Muscle of arm (tissue), 14 donors: ENCODE measurements at places on chromosomes 2 and 18.

- no peak for DNase-seq
These were observed 198.9 kb upstream of the SH3BP4 start for GRCh38 chr2:234752966-234753365.

GRCh38 chr18:73696698-73697097 is 450.9 kb downstream of the FBXO15 start:
- peak; percentile 7 for DNase-seq

DNA sequence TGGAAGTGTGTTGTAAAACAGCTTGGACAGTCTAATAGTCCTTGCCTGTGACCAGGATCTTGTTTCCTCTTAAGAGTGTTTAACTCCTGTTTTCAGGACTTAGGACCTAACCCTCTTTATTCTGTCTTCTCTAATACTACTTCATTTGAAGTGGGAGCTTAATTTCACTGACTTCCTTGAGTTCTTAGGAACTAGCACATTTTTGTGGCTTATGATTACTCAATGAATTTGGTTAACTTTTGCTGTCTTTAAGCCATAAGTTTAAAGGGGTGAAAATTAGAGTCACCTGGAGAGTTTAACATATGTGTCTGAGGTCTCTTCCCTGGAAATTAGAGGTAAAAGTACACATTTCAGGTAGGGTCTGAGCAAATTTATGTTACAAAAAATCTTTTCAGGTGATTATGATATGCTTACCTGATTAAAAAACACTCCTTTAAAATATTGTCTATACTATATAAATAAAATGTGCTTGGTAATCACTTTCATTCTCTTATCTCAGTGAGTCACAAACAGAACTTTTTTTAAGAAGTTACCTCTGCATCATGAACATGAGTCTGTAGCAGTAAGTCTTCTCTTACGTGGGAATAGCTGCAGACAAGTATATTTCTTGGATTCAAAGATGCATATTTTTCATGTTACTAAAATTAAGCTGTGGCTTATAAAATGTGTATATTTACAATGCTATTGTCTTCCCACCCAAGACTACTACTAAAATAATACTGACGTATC is 52.7 kb downstream of the ATP9B start:
- no peak for DNase-seq

GRCh38 chr2:8962890-8963289 is 40.6 kb downstream of the MBOAT2 start:
- DNase-seq = no peak

GRCh38 chr18:68417166-68417799 is 297.6 kb downstream of the TMX3 start:
- no peak for DNase-seq

- peak; percentile 63 for DNase-seq
These were observed 1.4 kb downstream of the RNF138 start for GRCh38 chr18:32093102-32093511.

GRCh38 chr2:78839259-78839658 is 186.2 kb upstream of the REG3G start:
- DNase-seq = no peak

DNA sequence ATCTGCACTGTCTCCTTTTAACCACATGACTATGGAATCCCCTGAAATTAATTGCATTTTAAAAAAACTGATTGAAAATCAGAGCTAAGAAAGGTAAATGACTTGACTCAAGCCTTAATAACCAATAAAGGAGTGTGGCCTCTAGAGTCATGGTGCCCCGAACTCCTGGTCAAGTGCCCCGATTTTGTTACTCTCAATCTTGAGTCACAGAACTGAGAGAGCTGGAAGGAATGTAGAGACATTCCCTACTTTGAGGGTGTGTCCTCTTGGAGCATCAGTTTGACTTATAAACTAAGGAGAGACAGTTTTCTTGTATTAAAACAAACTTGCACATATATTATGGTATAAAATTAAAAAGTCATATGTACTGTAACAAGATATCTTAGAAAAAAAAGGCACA is 2.4 kb downstream of the WDR43 start:
- no peak for DNase-seq

DNA sequence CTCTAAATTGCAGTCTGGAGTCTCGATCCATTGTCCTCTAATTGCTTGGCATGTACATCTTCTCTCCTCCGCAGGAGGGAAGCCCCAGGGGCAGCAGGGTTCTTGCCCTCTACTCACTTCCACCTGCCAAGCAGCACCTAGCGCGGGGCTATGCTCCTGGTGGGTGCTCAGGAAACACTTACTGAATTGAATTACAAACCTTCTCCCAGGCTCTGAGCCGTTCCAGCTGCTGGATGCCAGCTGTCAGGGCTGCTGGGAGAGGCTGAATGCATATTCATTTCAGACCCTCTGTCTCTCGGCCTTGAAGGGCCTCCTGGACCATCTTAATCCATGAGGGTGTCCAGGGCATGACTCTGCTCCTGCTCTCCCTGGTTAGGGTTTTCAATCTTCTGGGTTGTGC is 94.0 kb downstream of the CELF4 start:
- DNase-seq = no peak

DNA sequence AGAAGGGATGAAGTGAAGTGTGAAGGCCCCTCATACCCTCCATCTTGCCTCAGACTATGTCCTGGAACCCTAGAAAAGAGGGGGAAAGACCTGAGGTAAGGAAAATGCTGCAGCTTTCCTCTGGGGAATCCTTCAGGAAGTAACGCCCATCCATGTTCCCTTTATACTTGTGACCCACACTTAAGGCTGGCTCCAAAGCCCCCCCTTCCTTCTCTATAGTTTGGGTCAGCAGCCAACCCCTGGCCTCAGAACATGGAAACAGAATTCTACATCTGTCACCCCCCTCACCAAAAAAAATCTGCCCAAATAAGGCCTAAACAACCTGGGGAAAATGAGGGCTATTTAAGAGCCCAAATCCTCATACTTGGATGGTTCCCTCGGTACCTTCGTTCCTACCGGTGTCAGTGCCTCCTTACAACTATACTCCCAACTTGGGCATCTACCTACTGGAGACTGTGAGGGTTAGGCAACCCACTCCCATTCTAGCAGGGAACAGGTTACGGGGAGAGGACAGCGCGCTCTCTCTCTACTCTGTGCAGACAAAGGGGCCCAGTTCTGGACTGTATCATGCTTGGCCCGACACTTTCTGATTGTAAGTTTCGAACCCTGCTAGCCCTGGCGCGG is 689 bp downstream of the OST4 start:
- DNase-seq = no peak

DNA sequence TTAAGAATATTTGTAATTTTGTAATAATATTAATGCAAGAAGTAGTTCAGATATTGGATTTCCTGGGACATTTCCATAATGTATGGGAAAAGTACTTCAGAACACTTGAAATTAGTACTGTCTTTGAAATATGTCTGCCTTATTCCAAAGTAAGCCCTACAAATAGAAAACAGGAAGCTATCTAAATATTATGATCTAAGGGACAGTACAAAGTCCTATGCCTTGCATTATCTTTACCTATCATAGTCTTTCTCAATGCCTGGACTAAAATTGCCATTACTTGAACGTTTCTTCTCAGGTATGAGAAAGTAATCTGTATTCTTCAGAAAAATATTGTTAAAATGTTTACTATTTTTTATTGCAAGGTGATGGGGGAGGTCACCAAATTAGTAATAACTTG is 113.0 kb downstream of the PPP1R1C start:
- DNase-seq = no peak

GRCh38 chr18:5061785-5062184 is 135.3 kb downstream of the AKAIN1 start:
- DNase-seq = no peak

DNA sequence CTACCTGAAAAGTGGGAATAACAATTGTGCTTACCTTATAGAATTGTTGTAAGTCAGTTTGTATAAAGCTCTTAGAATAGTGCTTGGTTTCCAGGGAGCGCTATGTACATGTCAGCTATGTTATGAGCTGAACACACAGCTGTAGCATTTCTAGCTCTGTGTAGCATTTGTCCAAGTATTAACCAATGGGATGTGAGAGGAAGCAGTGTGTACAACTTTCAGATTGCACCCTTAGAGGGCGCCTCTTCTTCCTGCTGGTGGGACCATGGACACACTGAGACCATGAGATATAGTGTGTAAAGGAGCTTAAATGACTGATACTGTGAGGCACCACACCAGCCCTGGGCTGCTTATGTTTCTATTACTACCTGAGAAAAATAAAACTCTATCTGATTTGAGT is 380.2 kb downstream of the LNPK start:
- DNase-seq = no peak

- no peak for DNase-seq
These were observed 92.2 kb downstream of the TGFA start for GRCh38 chr2:70461414-70461813.

DNA sequence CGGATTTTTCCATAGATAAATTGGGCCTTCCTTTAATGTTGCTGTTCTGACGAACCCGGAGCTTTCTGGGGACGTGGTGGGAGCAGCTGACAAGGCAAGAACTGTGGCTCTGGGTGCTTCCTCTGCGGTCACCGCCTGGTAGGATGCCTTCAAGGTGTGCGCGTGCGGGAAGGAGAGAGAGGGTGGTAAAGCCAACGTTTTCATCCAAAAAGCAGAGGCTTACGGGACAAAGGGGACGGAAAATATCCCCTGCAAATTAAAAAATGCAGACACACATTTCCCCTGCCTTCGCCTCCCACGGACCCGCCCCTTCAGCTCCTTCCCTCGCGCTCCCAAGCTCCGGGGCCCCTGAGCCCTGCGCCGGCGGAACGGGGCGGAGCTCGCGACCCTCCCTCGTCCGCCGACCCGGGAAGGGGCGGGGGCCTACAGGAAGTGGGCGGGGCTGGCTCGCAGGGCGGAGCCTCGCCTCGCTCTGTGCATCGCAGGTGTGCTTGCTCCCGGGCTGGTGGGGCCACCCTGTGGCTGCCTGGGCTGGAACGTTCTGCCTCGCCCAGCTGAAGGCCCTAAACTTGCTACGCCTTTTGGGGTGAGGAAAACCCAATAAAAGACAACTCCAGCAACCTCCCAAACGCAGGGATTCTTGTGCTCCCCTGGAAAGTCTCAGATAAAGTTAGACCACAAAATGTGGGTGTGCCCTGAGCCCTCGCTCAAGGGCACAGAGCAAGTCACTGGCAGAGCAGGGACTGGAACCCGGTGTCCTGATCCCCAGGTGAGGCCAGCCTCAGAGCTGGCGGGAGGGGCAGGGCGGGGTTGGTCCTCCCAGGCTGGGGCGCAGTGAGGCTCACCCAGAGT is 25.4 kb upstream of the SLC66A3 start:
- no peak for DNase-seq

DNA sequence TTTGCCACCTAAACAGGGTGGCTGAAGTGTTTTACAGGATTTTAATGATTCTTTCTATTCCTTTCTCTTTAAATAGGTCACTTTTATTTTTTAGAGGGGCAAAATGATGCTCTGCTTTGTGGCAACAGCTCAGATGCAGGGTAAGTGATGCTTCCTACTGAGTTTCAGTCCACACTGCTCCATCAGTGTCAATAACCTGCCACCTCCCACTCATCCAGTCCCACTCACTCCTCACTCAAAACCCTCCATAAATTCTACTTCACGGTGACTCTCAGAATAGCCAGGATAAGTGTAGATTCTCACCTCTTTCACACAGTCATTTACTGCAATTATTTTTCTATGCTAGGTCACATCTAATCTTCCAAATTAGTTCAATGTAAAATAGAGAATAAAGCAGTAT is 72.7 kb downstream of the SCN2A start:
- DNase-seq = no peak

GRCh38 chr2:240311821-240312220 is 123.6 kb upstream of the GPC1 start:
- no peak for DNase-seq

GRCh38 chr2:48841126-48841525 is 85.6 kb upstream of the LHCGR start:
- DNase-seq = no peak

- no peak for DNase-seq
These were observed 6.9 kb upstream of the PARD3B start for GRCh38 chr2:204538182-204539018.

DNA sequence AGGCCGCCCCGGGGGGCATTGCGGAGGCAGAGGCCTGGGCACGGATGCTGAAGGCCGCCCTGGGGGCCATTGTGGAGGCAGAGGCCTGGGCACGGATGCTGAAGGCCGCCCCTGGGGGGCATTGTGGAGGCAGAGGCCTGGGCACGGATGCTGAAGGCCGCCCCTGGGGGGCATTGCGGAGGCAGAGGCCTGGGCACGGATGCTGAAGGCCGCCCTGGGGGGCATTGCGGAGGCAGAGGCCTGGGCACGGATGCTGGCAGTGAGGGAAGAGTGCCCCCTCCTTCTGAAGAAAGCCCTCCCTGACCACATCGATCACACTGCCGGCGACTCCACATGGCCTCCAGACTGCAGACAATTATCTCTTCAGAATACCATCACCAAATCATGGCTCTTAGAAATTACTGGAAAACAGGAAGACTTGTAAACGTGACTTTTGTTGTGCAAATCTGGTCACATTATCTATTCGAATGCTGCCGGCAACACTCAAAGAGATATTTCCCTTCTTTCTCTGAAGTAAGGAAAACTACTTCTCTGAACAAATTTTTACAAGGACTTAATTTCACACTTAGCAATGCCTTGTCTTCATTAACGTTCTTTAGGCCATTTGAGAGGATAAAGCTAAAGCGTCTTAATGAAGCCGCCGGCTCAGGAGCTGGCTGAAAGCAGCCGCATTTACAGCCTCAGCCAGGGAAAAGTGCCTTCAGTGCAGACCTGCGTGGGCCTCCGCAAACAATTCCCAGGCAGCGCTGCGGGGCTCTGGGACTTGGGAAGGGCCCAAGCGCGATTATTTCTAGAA is 18.1 kb upstream of the SNTG2 start:
- DNase-seq = no peak

GRCh38 chr2:115161771-115162493 is 719.5 kb downstream of the DPP10 start:
- DNase-seq = no peak

- peak; percentile 38 for DNase-seq
These were observed 945.0 kb upstream of the CRIM1 start for GRCh38 chr2:35410431-35411061.

GRCh38 chr2:96773922-96774321 is 13.2 kb downstream of the CNNM4 start:
- no peak for DNase-seq

- DNase-seq = no peak
These were observed 668.2 kb upstream of the HS6ST1 start for GRCh38 chr2:128986867-128987268.

- DNase-seq = no peak
These were observed 18.2 kb upstream of the PCBP1 start for GRCh38 chr2:70069049-70069448.

GRCh38 chr2:215441560-215442400 is 5.9 kb upstream of the FN1 start:
- no peak for DNase-seq
